Activated T-helper 17 cell treated with anti-CD3 and anti-CD28 coated beads, Interleukin-2, amount 50 U/mL, for 72 hours (primary cell): ENCODE measurements at places on chromosomes 1 and 21. TPM values are rescaled to one million over a fixed set of nuclear protein-coding genes. Genes with fewer than 3 reads are reported as not detected.

Gene PRKAA2
- total RNA-seq: 0.19 TPM

- no peak for ATAC-seq
These were observed 63.0 kb downstream of the RHBG start for GRCh38 chr1:156431769-156432668.

DNA sequence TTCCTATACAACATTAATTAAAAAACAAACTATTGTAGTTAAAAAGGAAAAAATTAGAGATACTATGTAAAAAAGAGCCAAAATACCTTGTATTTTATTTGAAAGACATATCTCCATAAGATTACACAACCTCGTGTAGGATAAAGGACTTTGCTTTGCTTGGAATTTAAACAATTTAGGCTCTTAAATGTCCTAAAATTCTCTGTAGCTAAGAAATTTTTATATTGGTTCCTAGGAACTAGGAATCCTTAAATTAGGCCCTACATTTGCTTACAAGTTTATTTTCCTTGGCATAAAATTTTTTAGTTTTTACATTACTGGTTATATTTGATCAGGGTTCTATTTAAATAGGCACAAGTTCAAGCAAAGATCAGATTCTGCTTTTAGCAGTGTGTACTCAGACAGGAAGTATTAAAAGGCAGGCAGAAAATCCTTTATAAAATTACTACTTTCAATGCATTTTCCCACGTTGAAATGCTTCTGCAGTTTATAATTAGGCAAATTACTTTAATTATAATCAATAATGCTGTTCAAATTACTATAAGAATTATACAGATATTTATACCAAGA is 3.4 kb upstream of the ANGPTL3 start:
- ATAC-seq: no peak

DNA sequence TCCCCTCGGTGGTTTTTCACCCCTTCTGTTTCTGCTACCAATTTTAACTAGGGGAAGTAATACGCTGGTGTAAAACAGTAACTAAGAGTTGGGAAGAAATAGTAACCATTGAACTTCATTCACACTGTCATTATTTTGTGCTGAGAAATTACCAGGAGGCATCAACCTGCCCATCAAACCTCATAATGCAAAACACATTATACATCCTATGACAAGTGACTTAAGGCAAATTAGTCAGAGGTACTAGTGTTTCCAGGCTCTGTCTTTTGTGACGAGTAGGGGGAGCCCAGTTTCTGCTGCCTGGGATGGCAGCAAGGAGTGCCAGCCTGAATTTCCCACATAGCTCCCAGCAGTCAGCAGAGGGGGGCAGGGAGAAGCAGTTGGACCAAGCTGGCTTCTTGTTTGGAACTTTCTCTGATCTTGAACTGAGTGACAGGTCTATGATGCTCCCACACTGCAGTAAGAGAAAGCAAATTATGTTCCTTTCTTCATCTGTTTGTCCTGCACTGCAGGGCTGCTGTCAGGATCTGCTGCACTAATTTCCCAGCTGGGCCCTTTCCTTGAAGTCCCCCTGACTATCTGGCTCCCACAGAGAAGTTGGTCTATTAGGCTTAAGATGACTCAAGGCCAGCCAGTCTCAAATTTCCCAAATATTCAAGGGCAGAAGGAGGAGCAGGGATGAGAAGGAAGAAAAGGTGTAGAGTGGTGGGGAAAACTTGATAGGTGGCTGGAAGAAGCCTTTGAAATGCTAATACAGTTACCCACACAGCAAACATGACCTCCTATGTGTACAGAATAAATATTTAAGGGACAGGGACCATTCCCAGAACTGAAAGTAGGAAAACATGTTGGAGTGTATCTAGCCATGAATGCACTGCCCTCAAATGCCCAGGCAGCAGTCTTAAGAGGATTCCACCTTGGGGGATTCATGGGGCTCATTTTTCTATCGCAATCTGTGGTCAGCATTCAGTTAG is 322.8 kb downstream of the SEC16B start:
- ATAC-seq: no peak

DNA sequence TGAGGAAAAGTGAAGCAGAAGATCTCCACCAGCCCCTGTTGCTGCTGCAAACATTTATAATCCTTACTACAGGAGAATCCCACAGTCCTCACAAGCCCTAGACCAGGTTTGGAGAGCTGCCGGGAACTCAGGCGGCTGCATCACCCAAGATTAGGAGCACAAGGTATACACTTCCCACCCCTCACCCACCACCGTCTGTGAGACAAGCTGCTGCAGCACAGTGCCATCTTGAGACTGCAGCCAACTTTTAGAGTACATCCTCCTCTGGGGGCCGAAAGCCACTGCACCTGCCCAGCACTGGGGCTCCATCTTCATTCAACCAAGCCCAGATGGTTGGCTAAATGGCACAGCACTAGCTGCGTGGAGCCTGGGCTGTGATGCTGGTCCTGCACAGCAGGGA is 13.8 kb downstream of the OLFML3 start:
- no peak for ATAC-seq

DNA sequence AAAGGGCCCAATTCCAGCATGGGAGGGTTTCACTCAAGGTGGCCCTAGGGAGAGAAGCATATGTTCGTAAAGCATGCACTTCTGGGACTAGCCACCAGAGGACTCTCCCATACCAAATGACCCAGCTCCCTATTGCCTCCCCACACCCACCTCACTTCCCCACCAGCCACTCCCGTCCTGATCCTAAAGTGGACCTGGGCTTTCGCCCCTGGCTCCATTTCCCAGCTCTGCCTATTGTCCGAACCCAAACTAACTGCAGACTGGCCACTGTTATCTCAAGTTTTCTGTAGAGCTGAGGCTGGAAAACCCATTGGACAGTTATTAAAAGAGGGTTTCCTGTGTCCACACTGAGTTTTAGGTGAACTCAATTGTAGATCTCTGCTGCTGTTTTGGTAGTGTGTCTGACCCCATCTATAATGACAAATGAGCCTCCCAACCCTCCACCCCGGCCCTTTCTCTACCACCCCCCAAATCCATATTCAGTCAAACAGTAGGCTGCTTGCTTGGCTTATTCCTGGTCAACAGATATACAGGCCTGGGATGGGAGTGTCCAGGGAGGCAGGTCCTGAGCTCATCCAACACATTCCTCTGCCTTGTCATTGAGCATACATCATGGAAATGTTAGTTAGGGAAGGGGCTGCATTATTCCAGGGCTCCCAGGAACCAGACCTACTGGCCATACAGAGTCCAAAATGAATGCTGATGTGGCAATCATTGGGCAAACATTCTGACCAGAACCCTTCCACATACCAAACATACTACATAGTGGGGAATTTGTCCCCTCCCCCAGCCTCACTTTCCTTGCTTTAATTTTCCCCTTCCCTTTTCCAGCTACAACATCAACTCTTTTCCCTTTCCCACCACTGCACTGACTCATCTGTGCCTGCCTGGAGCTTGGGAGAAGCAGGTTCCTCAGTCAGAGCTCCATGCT is 59.2 kb downstream of the ABCA4 start:
- ATAC-seq: peak; percentile 59

DNA sequence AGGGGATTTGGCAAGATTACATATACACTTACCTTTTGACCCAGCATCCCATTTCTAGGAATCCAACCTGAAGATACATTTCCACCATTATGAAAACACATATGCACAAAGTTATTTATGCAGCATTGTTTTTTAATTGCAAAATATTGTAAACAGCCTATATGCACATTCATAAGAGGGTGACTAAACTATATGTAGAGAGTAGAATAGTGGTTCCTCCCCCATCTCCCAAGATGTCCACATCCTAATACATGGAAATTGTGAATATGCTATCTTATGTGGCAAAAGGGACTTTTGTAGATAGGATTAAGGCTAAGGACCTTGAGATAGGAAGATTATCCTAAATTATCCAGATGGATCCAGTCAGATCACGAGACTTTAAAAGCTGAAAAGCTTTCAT is 91.6 kb downstream of the CLEC20A start:
- ATAC-seq: no peak

Gene ZNF669
- total RNA-seq: 7.1 TPM
